Trophoblast cell (in vitro differentiated cells and primary cell): ENCODE measurements at places on chromosomes 16 and 17.

GRCh38 chr17:37576281-37576680 lies 32.9 kb downstream of the SYNRG start:
- DNase-seq = no peak

- DNase-seq = no peak
Measured at GRCh38 chr17:5962371-5962770, 107.8 kb upstream of the WSCD1 start.

DNA sequence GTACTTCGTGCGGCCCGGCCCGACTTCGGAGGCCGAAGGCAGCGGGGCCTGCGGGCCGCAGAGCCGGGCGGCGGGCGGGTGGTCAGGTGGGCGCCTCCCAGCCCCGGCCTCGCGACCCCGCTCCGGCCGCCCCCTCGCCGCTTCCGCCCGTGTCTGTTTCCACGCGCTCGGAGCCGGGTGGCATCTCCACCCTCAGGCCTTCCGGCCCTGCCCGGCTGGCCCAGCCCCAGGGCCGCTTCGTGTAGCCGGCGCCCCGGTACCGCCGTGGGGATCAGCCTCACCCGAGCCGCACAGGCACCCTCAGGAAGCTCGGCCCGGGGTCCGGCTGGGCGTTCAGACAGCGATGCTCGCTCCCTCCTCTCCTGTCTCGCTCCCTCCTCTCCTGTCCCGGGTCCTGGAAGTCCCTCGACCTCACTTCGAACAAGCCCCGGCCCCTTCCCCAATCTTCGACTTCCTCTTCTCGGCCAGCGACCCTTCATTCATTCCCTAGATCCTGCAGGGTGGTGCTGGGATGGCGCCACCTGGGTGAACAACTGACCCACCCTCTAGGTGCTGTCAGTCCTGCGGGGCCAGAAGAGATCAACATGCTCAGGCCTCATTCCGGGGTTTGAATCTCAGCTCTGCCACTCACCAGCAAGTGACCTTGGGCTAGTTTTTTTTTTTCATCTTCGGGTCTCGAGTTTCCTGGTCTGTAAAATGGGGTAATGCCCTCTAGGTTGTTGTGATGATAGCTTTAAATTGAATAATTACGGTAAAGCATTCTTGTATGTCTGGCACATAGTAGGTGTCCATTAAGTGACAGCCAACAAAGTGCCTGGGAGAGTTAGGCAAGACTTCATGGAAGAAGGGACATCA lies 610 bp downstream of the VPS4A start:
- peak; percentile 25 for DNase-seq

GRCh38 chr16:67006930-67007658 lies 18.7 kb downstream of the CES4A start:
- peak; percentile 45 for DNase-seq

DNA sequence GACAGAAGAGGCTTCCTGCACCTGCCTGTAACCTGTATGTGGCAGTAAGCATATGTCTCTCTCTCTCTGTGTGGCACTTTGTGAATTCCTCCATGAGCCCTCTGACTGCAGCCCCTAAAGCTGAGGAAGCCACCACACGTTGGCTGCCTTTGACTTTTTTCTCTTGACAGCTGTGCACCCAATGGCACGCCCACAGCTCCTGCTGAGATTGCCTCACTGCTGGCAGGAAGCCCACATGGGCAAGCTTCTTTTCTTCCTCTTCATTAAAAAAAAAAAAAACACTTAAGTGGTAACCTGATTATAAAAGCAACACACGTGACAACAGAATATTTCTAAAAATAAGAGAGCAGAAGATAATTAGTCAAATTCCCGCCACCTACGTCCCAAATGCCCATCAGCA lies 34.0 kb upstream of the PIRT start:
- DNase-seq = no peak

DNA sequence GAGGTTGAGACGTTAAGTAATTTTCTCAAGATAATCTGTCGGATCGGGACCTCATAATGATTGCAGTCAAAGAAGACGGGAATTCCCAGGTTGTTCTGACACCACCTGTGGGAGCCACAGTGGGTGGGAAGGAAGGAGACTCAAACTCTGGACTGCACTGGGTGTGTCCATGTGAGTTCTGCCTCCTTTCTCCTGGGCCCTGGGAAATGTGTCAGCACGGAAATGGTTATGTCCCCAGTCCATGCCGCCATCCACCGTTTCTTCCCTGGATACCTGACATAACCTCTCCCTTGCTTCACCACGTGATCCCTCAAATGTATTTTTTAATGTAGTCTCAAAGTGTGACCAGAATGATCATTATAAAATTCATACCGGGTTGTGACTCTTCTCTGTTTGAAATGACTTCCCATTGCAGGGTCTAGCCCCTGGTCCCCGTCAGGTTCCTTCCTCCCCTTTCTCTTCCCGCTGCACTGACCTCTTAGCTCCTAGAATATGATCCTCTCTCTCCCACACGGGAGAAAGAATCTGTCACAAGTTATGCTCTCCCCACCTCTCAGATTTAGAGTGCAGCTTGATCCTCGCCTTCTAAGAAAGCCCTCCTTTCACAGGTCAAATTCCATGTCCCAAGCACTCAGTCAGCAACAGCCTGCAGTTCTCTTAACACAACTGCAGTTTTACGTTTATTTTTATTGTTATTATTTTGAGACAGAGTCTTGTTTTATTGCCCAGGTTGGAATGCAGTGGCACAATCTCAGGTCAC lies 820.0 kb upstream of the EEF2KMT start:
- no peak for DNase-seq

GRCh38 chr16:12439399-12440227 lies 364.1 kb downstream of the CPPED1 start:
- no peak for DNase-seq

DNA sequence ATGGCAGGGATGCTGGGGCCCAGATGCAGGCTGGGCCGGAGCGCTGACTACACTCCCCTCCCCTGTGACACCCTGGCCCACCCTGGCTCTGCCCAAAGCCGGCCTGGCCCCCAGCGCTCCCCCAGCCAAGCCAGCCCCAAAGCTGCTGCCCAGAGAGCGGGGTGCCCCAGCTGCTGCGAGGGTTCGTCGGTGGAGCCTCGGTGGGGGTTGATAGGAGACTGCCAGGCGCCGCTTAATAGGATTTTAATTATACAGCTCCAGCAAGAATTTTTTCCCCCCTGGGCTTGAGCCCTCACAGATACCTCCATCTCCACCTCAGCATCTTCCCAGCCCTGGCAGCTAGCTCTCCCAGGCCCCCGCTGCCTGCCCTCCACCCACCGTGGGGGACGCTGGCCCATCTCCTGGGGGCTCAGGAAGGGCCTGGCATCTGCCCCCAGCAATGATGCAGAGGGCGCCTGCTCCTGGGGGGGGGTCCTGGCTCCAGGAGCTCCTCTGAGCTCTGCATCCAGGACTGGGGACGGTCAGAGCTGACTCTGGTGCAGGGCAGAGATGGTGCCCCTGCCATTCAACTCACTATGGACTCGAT lies 36.8 kb upstream of the DLX4 start:
- no peak for DNase-seq

DNA sequence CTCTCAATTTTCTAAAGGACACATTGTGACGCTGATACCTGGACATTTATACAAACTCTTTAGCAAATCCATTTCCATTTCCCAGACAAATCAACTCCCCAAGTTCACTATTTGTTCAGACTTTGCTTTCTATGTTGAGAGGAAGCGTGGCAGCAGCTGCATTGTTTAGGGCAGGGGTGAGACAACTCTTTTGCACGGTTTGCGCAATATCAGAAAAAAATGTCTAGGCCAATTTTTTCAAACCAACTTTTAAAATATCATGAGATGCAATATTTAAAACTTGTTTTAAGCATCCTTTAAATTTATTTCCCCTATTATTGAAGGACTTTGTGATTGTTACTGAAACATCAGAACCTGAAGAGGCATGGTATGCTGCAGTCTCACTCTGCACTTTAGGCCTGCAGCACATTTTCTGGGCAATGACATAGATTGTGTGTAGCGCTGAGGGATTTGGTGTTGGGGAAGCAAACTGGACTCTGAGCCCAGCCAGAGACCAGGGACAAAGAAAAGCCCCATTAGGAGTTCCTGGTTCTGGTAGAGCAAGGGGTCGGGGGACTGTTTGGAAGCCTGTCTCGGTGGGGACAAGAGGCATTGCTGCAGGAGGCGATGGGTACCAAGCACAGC lies 6.4 kb upstream of the CCDC182 start:
- DNase-seq = no peak

DNA sequence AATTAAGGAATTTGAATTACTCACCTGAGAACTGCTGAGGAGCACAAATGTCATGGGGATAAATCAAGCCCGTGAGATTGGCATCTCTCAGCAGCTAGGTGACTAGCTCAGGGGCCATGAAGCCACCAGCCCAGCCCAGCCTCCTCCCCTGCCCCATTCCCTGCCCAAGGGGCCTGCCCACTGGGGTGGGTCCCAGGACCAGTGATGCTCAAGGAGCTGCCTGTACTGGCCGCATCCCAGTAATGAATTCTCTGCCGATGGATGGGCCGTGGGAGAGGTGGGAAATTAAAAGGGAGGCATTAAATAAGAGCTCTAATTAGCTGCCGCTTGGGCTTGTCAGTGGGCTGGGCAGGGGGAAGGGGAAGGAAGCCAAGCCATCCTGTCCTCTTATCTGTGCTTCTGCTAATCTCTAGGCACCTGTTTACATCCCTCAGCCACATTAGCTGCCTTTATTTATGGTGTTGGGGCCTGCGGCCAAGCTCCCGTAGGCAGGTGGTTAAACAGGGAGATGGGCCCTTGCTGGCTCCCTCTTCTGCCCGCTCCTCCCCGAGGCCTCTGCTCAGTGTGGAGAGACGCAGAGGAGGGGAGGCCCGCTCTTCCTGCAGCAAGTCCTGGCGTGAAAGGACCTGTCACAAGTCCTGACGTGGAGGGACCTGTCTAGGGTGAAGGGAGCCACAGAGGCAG lies 48.8 kb downstream of the PIPOX start:
- no peak for DNase-seq

DNA sequence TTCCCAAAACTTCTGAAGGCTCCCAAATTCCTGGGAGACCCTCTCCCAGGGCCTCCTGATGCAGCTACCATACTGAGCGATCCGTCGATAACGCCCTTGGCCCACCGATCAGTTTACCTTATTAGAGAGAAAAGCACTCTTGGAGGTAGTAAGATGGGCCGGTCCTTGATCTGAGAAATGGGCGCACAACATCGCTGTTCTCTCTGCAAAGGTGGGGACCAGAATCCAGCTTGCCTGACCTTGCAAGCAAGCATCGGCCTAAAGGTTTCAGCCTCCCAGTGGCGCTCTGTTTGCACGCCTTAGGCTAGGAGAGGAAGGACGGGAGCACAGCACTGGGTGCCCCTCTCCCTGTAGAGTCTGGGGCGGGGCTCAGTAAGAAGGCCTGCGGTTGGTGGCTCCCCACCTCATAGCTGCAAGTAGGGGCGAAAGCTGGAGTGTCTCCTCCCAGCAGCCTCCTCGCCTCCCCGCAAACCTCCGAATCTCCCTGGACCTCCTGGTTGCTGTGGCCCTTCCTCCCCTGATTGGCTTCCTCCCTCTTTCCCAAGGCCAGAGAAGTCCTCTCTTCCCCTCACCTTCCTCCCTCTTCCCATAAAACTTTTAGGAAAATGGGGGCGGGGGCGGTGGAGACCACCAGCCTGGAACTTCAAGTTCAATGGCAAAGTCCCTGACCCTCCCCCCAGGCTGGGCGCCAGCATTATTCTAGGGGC lies at the start of gene PRAC1:
Gene PRAC1, minus strand, starts transcription at position 318 of the 707 bp plus-strand sequence. Its CDS starts 126 bp downstream, at position 192.
- DNase-seq = no peak

GRCh38 chr17:70365091-70365583 lies 195.8 kb downstream of the KCNJ2 start:
- no peak for DNase-seq

GRCh38 chr16:15594711-15595320 lies 48.1 kb downstream of the MARF1 start:
- no peak for DNase-seq

DNA sequence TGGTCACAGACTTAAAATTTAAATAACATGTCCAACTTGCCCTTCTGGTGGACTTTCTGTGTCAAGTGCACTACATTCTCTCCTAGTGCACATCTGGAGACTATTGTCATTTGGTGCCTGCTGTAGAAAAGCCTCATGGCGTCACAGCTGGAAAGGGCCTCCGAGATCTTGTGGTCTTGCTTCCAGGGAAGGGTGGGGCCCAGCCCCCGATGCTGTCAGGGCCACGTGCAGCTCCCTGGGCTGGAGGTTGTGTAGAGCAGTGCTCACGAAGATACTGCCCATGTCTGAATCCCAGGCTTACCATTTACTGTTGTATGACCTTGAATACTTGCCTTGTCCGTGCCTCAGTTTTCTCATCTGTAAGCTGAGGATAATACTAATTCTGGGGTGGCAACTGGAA lies 6.8 kb upstream of the MPRIP start:
- no peak for DNase-seq

DNA sequence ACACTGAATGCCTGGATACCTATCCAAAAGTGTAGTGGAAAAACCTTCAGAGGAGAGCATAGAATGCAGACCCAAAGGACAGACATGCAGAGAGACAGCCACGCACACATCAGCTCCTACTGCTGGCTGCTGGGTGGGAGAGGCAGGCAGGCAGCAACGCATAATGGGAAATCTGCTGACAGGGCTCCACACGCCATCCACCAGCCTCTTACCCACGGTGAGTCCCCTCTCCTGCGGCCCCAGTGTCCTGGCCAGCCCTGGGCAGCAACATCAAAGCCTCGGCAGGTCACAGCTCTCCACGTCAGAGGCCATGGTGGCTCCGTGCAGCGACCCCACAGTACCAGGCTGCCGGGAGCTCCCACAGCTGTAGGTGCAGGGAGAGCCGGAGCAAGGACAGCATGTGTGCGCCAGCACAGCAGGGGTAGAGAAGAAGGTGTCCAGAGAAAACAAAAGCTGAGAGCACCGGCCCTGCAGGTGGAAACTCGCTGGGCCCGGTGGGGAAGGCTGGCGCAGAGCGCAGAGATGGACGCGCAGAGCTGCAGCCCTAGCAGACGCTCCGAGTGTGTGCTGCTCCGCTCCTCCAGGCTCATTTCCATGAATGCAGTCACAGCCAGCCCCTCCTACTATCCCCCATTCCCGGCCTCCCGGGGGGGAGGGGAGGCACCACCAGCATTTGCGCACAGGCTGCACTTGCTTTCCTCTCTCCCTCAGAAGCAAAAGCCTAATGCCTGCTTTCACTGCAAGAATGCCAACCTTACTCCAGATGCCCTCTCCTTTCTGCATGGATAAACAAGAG lies 58.9 kb downstream of the CYTH1 start:
- no peak for DNase-seq

- DNase-seq = no peak
Measured at GRCh38 chr16:1224558-1224957, 510 bp downstream of the TPSG1 start.

- DNase-seq = peak; percentile 77
Measured at GRCh38 chr17:41065829-41066624, at the start of gene KRTAP2-4. TSS of gene KRTAP2-4 (minus strand) at chr17:41065879. CDS start at chr17:41065845, 34 bp downstream.
